ENCODE measurements at places on chromosomes 2 and 18. TPM values are rescaled to one million over a fixed set of nuclear protein-coding genes. Genes with fewer than 3 reads are reported as not detected.
A peak's percentile ranks its signal among the peaks of the same experiment; 100 is the strongest.

GRCh38 chr2:237563816-237564215 lies 2.6 kb upstream of the PRLH start:
- no peaks in the 10 kb centered on the region for H3K4me1 ChIP-seq

- no peaks in the 10 kb centered on the region for H3K4me1 ChIP-seq
- H3K36me3 ChIP-seq = no peaks in the 10 kb centered on the region
- no peak overlapping the region for H3K4me3 ChIP-seq
These were observed 54.4 kb upstream of the TANC1 start for GRCh38 chr2:158914066-158914465.

- H3K4me1 ChIP-seq = no peaks in the 10 kb centered on the region
- no peaks in the 10 kb centered on the region for H3K27me3 ChIP-seq
- H3K27ac ChIP-seq = peak overlapping the region; percentile 52
- H3K4me3 ChIP-seq = no peak overlapping the region
- DNase-seq = peak; percentile 30
These were observed 187.1 kb downstream of the DYM start for GRCh38 chr18:49273241-49273880.

DNA sequence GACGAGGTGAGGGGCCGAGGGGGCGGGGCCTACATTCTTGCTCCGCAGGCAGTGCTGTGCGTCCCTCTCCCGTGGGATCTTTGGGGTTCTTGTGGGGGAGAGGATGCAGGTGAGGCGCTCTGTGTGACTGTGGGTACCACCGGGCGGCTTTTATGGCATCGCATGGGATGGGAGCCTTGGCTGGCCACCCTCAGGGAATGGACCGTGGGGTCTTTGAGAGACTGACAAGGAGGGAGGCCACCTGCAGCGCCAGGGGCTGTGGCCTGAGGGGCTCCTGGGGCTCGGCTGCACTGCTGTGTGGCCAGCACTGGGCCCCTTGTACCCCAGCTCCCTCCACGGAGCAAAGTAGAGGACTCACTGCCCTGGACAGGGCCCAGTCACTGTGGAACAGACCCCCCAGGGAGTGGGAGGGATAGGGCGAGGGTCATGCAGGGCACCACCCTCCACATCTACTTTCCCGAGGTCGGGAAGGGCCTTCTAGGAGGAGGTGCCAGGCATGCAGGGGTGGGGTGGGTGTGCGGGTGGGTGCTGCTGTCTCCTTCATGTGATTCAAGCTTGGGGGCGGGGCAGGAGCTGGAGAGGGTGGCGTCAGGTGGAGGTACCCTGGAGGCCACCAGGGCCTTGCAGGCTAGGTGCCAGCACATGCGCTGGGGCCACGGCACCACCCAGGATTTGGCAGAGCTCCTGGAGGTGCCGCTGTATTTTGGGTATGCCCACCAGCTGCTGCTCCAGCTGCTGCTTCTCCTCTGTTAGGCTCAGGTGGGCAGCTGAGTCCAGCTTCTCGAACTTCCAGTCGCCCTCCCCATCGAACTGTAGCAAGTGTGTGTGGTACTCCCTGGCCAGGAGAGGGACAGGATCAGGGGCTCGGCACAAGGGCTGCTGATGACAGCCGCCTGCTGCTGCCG lies 1072.4 kb downstream of the RPIA start:
- no peaks in the 10 kb centered on the region for H3K27me3 ChIP-seq
- H3K4me1 ChIP-seq = no peaks in the 10 kb centered on the region
- no peak overlapping the region for H3K27ac ChIP-seq
- no peak overlapping the region for H3K4me3 ChIP-seq
- H3K36me3 ChIP-seq = no peaks in the 10 kb centered on the region
- no peak for DNase-seq

DNA sequence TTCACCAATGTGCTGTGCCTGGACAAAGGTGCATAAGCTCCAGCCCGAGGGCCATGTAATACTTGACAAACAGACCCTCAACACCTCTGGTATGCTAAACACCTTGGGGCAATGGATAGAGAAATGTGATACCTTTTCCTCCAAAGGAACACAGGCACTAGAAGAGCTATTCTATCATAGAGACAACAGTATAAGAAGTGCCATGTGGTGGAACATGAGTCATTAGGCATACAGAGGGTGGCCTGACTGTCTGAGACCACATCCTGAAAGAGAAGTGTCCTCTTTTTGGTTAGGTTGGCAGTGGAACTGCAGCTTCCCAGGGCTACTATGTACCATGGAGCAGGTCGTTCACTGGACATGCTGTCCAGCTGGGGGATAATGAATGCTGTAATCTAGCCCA lies 153.9 kb downstream of the INSIG2 start:
- H3K4me3 ChIP-seq = no peak overlapping the region
- no peak for DNase-seq
- H3K4me1 ChIP-seq = no peaks in the 10 kb centered on the region
- H3K36me3 ChIP-seq = no peaks in the 10 kb centered on the region

- no peaks in the 10 kb centered on the region for H3K36me3 ChIP-seq
- no peaks in the 10 kb centered on the region for H3K27me3 ChIP-seq
- H3K4me3 ChIP-seq = no peak overlapping the region
- no peaks in the 10 kb centered on the region for H3K4me1 ChIP-seq
- peak; percentile 5 for DNase-seq
- no peak overlapping the region for H3K27ac ChIP-seq
These were observed 116.1 kb downstream of the CYP26B1 start for GRCh38 chr2:72031346-72032110.

DNA sequence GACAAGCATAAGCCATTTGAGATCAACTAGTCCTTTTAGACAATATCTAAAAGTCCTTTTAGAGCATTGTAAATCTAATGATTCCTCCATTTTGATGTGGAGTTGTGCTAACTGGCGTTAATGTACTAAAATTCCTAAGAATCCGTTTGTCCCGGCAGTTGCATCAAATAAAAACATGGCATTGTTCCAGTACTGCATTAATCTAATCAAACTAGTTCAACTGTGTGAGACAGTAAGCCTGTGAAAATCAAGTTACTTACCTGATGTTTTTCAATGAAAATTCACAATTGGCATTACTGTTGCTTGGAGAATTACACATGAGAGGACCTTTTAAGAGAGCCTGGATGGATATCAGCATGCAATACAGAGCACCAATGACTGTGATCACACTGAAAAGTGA lies 13.3 kb downstream of the TM4SF20 start:
- DNase-seq = no peak
- H3K4me1 ChIP-seq = no peaks in the 10 kb centered on the region
- H3K4me3 ChIP-seq = no peak overlapping the region
- no peaks in the 10 kb centered on the region for H3K27me3 ChIP-seq
- no peak overlapping the region for H3K27ac ChIP-seq

GRCh38 chr2:25036221-25036559 lies 5.7 kb upstream of the EFR3B start:
- H3K27ac ChIP-seq = no peak overlapping the region
- DNase-seq = no peak
- no peak overlapping the region for H3K4me3 ChIP-seq

DNA sequence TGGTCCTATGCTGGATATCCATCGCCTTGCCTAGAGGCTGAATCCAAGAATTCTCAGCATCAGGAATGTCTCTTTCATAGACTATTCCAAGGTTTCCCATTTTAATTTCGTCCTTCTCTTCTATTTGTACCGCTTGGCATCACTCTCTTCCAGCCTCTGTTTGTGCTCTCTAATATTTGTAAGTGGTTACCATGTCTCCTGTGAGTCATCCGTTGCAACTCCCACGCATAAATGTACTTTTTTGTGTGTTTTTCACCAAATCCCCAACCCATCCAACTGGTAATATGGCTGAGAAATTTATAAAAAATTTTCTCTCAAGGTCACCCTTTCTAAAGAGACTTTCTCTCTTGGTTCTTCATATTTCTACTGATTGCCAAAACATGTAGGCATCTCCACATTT lies 21.8 kb downstream of the COLEC12 start:
- no peaks in the 10 kb centered on the region for H3K4me1 ChIP-seq
- no peaks in the 10 kb centered on the region for H3K36me3 ChIP-seq
- H3K27ac ChIP-seq = no peak overlapping the region
- no peaks in the 10 kb centered on the region for H3K27me3 ChIP-seq
- no peak overlapping the region for H3K4me3 ChIP-seq
- DNase-seq = no peak

GRCh38 chr2:241768850-241769249 lies 7.8 kb upstream of the GAL3ST2 start:
- H3K27me3 ChIP-seq = no peaks in the 10 kb centered on the region
- no peak for DNase-seq
- no peak overlapping the region for H3K27ac ChIP-seq
- H3K4me3 ChIP-seq = no peak overlapping the region

GRCh38 chr2:73218298-73218697 lies 4.3 kb downstream of the SMYD5 start:
- H3K27me3 ChIP-seq = no peaks in the 10 kb centered on the region
- no peak overlapping the region for H3K4me3 ChIP-seq
- H3K27ac ChIP-seq = no peak overlapping the region
- H3K4me1 ChIP-seq = no peaks in the 10 kb centered on the region
- no peaks in the 10 kb centered on the region for H3K36me3 ChIP-seq

DNA sequence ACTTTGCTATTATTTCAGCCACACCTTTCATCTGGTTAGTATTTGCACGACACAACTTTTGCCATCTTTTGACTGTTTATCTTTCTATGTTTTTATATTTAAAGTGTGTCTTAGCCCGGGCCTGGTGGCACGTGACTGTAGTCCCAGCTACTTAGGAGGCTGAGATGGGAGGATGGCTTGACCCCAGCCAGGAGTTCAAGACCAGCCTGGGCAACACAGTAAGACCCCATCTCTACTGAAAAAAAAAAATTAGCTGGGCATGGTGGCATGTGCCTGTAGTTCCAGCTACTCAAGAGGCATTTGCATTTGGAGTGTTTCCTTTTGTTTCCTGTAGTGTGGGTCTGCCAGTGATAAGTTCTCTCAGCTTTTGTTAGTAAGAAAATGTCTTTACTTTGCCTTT lies 88.7 kb upstream of the GLI2 start:
- H3K4me1 ChIP-seq = no peaks in the 10 kb centered on the region
- H3K27ac ChIP-seq = no peak overlapping the region
- DNase-seq = no peak

GRCh38 chr18:74097803-74098202 lies 49.8 kb downstream of the FBXO15 start:
- H3K27me3 ChIP-seq = no peaks in the 10 kb centered on the region
- H3K4me3 ChIP-seq = no peak overlapping the region
- DNase-seq = no peak
- H3K27ac ChIP-seq = no peak overlapping the region

GRCh38 chr2:20560011-20560410 lies 90.9 kb downstream of the HS1BP3 start:
- no peak overlapping the region for H3K4me3 ChIP-seq
- H3K4me1 ChIP-seq = no peaks in the 10 kb centered on the region
- no peak overlapping the region for H3K27ac ChIP-seq
- no peaks in the 10 kb centered on the region for H3K27me3 ChIP-seq
- no peak for DNase-seq
- no peaks in the 10 kb centered on the region for H3K36me3 ChIP-seq

- no peak overlapping the region for H3K4me3 ChIP-seq
- H3K4me1 ChIP-seq = no peaks in the 10 kb centered on the region
- H3K27me3 ChIP-seq = no peaks in the 10 kb centered on the region
- DNase-seq = no peak
- no peaks in the 10 kb centered on the region for H3K36me3 ChIP-seq
These were observed 1.9 kb downstream of the IL36G start for GRCh38 chr2:112979731-112980130.

GRCh38 chr2:21740484-21740883 lies 616.7 kb downstream of the TDRD15 start:
- DNase-seq = no peak
- no peaks in the 10 kb centered on the region for H3K36me3 ChIP-seq
- no peaks in the 10 kb centered on the region for H3K4me1 ChIP-seq
- H3K4me3 ChIP-seq = no peak overlapping the region
- H3K27me3 ChIP-seq = no peaks in the 10 kb centered on the region

DNA sequence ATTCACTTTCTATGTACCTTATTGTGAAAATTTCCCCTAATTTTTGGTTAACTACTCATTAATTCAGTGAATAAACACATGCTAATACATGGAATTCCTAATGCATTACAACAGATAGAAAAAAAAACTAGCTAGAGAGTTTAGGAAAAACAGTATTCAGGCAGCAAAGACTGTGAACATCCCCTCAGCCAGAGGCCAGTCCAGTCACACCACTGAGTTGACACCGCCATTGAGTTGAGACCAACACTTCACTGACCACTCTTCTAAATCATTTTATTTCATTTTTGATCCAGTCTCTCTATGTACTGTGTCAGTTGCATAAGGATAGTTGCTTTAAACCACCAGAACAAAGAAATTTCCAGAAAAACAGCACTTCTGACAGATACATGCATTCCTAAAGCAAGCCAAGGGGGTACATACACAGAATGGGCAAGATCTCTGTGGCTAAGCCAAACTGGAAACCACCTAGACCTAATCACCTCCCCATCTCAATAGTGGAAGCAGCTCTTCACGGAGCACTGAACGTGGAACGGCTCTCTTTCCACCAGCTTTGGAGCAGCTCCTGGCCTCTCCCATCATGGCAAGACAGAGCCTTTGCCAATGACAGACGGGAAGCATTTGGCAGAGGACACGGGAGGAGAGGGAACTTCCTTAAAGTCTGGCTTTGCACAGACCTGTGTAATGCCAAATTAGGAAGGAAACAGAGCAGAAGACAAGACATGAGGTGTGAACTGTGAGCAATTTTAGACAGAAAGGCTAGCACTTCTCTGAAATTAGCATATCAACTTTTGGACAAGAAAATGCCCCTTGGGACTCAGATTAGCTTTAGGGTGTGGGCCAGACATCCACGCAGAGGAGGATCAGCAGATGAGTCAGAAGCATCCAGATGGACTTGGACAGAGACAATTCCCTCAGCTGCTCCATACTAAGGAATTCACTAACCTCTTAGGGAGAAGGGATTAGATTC lies 36.4 kb downstream of the CACNB4 start:
- no peak overlapping the region for H3K27ac ChIP-seq
- no peaks in the 10 kb centered on the region for H3K36me3 ChIP-seq

GRCh38 chr2:188766471-188766856 lies 207.7 kb upstream of the COL3A1 start:
- no peak overlapping the region for H3K4me3 ChIP-seq
- no peak overlapping the region for H3K27ac ChIP-seq
- no peaks in the 10 kb centered on the region for H3K4me1 ChIP-seq
- H3K27me3 ChIP-seq = no peaks in the 10 kb centered on the region
- DNase-seq = no peak

Gene CRYGD
- total RNA-seq = not detected

Gene ASTL
- total RNA-seq = not detected

Gene TDRD15
- total RNA-seq = not detected

Gene SLC14A1
- 0.32 TPM for total RNA-seq

Gene RABL2A
- total RNA-seq = 9.3 TPM

Gene ZNF521
- 3.8 TPM for total RNA-seq

Gene LRRC30
- not detected for total RNA-seq

Gene APCDD1
- total RNA-seq = 5.6 TPM

Gene NPPC
- not detected for total RNA-seq

Gene SLC9A4
- not detected for total RNA-seq

Gene UGT1A3
- total RNA-seq = 1.0 TPM

Gene EVX2
- not detected for total RNA-seq

Gene REG3A
- total RNA-seq = 0.79 TPM
